ENCODE measurements at places on chromosomes 16 and 17. TPM values are rescaled to one million over a fixed set of nuclear protein-coding genes. Genes with fewer than 3 reads are reported as not detected.

- no peaks in the 10 kb centered on the region for H3K27me3 ChIP-seq
- H3K4me3 ChIP-seq = no peak overlapping the region
- H3K4me1 ChIP-seq = no peaks in the 10 kb centered on the region
- no peak for DNase-seq
These were observed 6.9 kb downstream of the TSC2 start for GRCh38 chr16:2054543-2055245.

GRCh38 chr17:56752263-56752836, 81.4 kb downstream of the C17orf67 start:
- peaks cover 5% of the 10 kb centered on the region for H3K27me3 ChIP-seq
- no peak overlapping the region for H3K4me3 ChIP-seq
- H3K4me1 ChIP-seq = no peaks in the 10 kb centered on the region

DNA sequence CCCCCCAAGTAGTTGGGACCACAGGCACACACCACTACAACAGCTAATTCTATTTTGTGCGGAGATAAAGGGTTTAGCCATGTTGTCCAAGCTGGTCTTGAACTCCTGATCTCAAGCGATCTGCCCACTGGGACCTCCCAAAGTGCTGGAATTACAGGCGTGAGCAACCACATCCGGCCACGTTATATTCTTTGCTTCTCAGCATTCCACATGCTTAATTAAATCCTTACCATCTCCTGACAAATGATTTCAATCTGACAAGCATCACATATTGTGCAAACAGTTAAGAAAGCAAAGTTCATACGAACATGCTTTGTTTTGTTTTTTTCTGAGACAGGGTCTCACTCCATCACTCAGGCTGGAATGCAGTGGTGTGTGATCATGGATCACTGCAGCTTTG, 18.2 kb downstream of the HIGD1B start:
- peaks cover 92% of the 10 kb centered on the region for H3K36me3 ChIP-seq
- no peak overlapping the region for H3K4me3 ChIP-seq
- H3K27me3 ChIP-seq = no peaks in the 10 kb centered on the region
- H3K27ac ChIP-seq = no peak overlapping the region

DNA sequence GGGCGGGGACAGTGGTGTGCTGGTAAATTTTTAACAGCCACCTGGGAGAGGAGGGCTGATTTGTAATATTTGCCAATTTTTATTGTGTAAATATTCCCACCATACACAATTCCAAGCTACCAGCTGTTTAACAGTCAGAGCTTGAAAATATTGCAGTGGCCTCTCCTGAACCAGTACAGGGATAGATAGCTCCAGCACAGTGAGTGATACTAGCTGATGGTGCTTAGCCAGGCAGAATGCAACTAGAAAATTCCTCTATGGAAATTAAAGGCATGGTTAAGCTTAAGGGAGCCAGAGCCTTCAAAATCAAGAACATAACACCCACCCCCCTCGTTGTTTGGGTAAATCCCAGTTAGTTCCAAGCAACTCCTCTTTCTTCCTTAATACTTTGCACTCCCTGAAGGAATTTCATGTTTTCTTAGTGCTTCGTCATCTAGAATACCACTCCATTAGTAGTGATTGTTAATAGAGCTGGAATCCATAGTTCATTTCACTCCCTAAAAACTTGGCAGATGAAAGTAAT, 96.6 kb downstream of the CYB561 start:
- H3K27me3 ChIP-seq = no peaks in the 10 kb centered on the region
- H3K4me1 ChIP-seq = no peaks in the 10 kb centered on the region
- no peak overlapping the region for H3K27ac ChIP-seq
- DNase-seq = no peak
- H3K36me3 ChIP-seq = peaks cover 11% of the 10 kb centered on the region

- peaks cover 13% of the 10 kb centered on the region for H3K36me3 ChIP-seq
- H3K27ac ChIP-seq = no peak overlapping the region
- peaks cover 13% of the 10 kb centered on the region for H3K4me1 ChIP-seq
- H3K4me3 ChIP-seq = no peak overlapping the region
These were observed 183.3 kb downstream of the PARN start for GRCh38 chr16:14446796-14447195.

GRCh38 chr16:12742741-12743140, 60.9 kb downstream of the CPPED1 start:
- no peaks in the 10 kb centered on the region for H3K4me1 ChIP-seq
- H3K27ac ChIP-seq = no peak overlapping the region
- no peaks in the 10 kb centered on the region for H3K27me3 ChIP-seq

DNA sequence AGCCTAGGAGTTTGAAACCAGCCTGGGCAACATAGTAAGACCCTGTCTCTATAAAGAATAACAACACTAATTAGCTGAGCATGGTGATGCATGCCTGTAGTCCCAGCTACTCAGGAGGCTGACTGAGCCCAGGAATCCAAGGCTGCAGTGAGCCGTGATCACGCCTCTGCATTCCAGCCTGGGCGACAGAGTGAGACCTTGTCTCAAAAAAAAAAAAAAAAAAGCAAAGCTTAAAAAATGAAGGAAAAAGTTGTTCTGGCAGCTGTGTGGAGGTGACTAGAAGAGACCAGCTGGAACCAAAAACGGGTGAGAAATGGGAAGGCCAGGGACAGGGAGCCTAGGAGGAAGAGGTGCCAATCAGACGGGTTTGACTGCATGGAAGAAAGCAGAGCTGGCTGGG, 4.2 kb downstream of the BCL7C start:
- no peak overlapping the region for H3K27ac ChIP-seq
- DNase-seq = no peak
- H3K4me3 ChIP-seq = no peak overlapping the region
- H3K27me3 ChIP-seq = no peaks in the 10 kb centered on the region

DNA sequence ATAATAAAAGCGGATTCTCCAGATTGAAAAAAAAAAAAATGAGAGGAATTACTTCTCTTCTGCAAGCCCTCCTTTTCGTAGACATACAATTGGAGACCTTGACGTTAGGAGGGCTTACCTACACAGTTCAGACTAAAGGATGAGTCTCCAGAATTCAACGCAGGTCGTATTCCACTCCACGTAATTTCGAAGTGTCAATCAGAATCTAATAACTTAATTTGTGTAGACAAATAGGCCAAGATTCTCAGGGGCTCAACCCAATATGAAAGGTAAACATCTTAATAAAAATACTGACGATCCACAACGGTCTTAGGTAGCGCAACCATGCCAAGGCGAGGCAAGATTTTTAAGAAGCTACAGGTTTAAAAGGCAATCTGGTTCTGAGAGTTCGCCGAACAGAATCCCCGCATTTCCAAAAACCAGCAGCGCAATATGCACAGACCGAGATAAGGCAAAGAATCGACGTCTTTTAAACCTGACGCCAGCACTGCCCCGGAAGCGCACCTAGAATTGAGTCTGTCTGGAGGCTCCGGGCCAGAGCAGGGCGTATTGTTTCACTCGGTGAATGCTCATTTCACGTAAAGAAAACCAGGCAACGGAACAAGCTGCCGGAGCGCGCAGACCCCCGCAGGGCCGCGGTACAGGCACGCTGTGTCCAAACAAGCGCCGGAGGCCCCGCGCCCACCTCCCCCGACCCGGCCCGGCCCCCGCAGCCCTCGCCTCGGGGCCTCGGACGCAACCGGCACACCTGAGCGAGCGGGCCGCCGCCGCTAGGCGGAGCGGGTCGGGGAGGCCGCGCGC, 623 bp downstream of the MBTPS1 start:
- peaks cover 41% of the 10 kb centered on the region for H3K4me1 ChIP-seq
- no peak for DNase-seq
- no peaks in the 10 kb centered on the region for H3K27me3 ChIP-seq
- peak overlapping the region; percentile 67 for H3K4me3 ChIP-seq

DNA sequence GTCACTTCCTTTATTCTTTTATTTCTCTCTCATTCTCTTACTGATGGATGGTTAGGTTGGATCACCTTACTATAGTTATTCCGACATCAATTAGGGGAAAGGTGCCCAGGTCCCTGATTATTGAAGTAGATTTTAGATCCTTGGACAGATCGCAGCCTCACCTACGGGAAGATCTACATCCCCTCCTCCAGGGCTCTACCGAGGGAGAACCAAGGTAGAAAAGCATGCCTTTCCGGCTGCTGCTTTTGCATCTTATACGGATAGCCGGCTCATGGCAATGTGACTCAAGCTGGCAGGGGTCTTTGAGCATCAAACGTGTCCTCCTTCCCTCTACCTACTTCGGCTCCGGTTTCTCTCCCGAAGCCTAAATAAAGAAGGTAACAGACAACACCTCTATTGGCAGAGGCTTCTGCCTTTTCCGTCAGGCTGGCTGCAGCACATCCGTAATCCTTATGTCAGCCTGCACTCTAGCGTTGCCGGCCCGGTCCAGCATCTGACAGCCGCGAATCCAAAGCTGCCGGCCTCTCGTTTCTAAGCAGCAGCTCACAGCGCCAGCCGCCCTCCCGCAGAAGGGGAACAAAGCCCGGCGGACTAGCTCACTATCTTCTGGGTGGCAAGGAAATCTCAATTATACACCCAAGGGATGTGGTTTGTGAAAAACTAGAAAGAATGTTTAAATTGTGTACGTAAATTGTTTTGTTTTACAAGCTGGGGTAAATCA, 46.9 kb downstream of the IRX6 start:
- H3K36me3 ChIP-seq = no peaks in the 10 kb centered on the region
- no peaks in the 10 kb centered on the region for H3K27me3 ChIP-seq
- H3K4me1 ChIP-seq = peaks cover 16% of the 10 kb centered on the region
- H3K27ac ChIP-seq = no peak overlapping the region
- DNase-seq = peak; percentile 79
- peak overlapping the region; percentile 8 for H3K4me3 ChIP-seq

DNA sequence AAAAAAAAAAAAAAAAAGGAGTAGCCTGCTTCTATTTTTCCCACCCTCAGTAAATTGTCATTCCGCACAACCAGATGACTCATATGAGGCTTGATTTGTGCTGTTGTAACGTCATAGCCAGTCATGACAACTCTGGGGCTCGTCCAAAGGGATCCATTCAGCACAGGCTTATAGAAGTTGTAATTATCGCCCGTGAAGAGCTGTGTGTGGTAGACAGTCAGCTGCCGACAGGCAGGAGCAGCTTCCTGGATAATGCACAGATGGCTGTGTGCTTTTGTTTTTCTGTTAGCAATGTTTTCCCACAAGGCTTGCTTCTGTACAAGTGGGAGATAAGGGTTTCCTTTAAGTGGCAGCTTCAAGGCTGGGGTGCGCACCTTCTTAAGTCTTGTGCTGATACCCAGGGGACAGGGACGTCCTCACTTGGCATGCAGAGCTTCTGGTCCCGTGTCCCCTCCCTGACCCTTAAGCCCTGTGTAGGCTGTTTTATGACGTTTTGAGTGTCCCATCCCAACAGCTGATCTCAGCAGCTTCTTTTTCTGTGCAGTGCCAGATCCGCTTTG, 26.0 kb downstream of the SNX29 start:
- no peaks in the 10 kb centered on the region for H3K4me1 ChIP-seq
- no peak for DNase-seq
- no peaks in the 10 kb centered on the region for H3K27me3 ChIP-seq
- no peak overlapping the region for H3K27ac ChIP-seq
- H3K4me3 ChIP-seq = no peak overlapping the region

DNA sequence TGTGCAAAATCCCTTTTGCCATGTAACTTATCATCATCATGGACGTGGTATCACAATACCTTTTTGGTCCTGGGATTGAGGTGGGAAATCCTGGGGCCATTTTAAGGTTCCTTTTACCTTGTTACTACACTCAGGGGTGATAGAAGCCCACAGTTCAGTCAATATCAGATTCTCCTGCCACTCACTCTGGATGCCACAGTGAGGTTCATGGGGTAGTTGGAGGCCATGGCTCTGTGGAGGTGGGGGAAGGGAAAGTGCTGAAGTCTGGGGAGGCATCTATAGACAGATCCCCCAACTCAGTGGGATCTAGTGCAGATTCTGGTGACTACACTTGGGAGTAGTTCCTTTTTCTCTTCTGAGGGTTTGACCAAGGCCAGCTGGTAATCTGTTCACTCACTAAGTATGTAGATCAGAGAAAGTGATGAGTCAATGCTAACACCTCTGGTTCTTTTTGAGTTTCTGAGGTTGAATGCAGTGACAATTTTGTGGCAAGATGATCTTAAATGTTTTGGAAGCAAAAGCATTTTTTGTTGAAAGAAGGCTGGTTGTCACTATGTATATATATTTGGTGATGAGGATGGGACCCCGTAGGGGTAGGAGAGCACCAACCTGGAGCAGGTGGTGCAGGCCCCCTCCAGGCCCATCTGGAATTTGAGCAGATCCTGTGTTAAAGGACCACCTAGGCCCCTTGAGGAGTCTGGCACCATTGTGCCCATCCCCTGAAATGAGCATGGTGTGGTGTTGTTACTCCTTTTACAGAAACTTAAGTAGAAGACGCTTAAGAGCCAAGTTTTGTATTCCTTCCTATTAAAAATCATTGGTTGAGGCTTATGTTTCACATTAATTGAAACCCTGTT, 18.8 kb upstream of the IRF8 start:
- H3K36me3 ChIP-seq = no peaks in the 10 kb centered on the region
- H3K27ac ChIP-seq = no peak overlapping the region
- peaks cover 29% of the 10 kb centered on the region for H3K27me3 ChIP-seq
- H3K4me1 ChIP-seq = no peaks in the 10 kb centered on the region

- H3K27me3 ChIP-seq = peaks cover 33% of the 10 kb centered on the region
- no peaks in the 10 kb centered on the region for H3K36me3 ChIP-seq
- H3K4me1 ChIP-seq = peaks cover 42% of the 10 kb centered on the region
- no peak overlapping the region for H3K27ac ChIP-seq
- no peak overlapping the region for H3K4me3 ChIP-seq
- no peak for DNase-seq
These were observed 13.8 kb upstream of the CDH15 start for GRCh38 chr16:89157778-89158177.

DNA sequence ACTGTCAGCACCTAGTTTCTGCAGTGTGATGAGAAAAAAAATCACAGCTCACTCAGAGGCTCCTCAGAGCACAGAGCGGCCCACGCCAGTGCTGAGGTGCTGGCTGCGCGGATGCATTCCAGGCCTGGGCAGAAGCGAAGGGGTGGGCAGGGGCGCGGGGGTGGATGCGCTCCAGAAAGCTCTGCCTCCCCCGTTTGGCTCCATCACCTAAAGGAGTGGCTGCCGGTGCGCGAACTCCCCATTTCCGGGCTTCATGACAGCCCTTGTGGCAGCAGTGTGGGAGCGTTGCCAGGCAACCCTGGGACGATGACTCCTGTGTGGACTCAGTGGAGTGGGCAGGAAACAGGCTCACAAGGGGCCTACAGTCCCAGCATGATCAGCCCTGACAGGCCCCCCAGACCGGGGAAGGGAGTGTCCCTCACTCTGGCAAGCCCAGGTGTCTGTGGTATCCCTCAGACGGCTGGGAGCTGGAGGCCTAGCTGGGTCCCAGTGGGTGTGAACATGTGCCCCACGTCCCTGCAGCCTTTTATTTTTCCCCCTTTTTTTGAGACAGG, 32.8 kb upstream of the NUDT16L1 start:
- H3K27ac ChIP-seq = no peak overlapping the region
- no peak overlapping the region for H3K4me3 ChIP-seq
- no peaks in the 10 kb centered on the region for H3K27me3 ChIP-seq
- H3K4me1 ChIP-seq = peaks cover 25% of the 10 kb centered on the region
- peaks cover 63% of the 10 kb centered on the region for H3K36me3 ChIP-seq

- peak overlapping the region; percentile 75 for H3K4me3 ChIP-seq
- DNase-seq = peak; percentile 82
- H3K36me3 ChIP-seq = no peaks in the 10 kb centered on the region
- peaks cover 43% of the 10 kb centered on the region for H3K27me3 ChIP-seq
These were observed 5.7 kb downstream of the IRX5 start for GRCh38 chr16:54936201-54936978.

The LPO gene
- 0.19 TPM for total RNA-seq

The PRSS21 gene
- total RNA-seq = not detected

The FBXO39 gene
- 1.5 TPM for total RNA-seq

The MRPS34 gene
- total RNA-seq = 70.7 TPM

The TBC1D28 gene
- total RNA-seq = not detected

The ITGAX gene
- total RNA-seq = 1.2 TPM

The C17orf107 gene
- total RNA-seq = 3.7 TPM
